ENCODE measurements at places on chromosomes 12 and 14. TPM values are rescaled to one million over a fixed set of nuclear protein-coding genes. Genes with fewer than 3 reads are reported as not detected.

EFS gene
- total RNA-seq, result not detected

DNA sequence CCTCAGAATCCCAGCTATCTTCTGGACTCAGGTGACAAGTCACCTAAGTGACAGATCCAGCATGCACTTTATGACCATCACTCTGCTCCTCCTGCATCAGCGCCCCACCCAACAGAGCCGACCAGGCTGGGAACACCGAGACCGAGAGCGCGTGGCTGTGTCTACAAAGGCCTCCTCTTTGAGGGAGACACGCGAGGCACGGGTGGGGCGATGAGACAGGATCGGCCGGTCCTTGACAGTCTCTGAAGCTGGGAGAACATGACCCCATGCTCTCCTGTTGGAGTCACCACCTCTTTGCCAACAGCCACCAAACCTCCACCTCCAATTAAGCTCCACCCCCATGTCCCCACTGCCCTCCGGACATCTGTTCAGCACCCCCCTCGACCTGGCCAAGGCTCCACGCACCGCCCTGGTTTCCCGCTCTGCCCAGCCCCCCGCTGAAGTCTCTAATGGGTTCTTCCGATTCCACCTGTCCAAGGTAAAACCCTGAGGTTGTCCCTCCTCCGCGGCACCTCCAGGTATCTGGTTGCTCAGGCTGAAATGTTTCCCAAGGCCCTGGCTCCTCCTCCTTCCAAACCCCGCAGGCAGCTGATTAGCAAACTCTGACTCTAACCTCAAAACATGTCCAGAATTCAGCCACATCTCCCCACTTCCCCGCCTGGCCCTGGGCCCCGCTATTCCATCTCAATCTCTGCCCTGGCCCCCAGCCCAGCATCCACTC lies 31.5 kb downstream of the HSP90AA1 start:
- no peak for DNase-seq

- DNase-seq, result no peak
Observed at GRCh38 chr12:49923035-49923644, 19.4 kb upstream of the FAIM2 start.

- DNase-seq, result no peak
Observed at GRCh38 chr12:111826316-111826715, 15.7 kb upstream of the MAPKAPK5 start.

GRCh38 chr12:75884465-75884985 lies 147.1 kb downstream of the PHLDA1 start:
- no peak for DNase-seq

DNA sequence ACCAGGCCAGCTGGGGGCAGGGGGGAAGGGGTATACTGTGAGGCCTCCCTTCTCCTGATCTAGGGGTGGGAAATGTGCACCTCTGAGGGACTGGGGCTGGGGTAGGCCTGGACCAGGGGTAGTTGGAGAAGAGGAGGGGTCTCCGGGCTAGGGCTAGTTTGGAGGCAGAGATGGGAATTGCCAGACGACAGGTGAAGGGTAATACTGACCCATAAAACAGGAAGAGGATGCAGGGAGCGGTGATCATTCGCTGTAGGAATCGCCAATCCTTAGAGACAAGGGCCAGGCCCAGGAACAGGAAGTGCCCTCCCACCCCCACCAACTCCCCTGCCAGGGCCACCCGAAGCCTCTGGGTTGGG lies 4.4 kb downstream of the SLC22A17 start:
- DNase-seq, result no peak

GRCh38 chr12:123879101-123879500 lies 93.5 kb downstream of the CCDC92 start:
- DNase-seq, result no peak

GRCh38 chr14:99546234-99546879 lies 57.6 kb downstream of the CCDC85C start:
- DNase-seq, result no peak

DNA sequence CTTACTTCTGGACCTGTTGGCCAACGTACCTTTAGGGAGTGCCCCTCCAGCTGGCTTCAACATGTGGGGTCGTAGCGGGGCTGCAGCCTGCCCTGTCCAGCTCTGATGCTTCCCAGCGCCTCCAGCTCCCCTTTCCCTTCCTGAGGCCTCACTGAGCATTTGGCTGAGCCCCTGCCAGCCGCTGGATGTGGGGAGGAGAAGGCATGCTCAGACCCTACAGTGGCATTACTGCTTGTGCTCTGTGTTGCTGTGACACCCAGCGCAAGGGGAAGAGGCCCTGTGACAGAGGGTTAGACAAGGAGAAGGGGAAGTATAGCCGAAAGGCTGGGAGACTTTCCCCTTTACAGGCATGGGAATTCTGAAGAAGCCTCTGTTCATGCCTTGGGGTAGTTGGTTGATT lies 145.9 kb downstream of the PRKCH start:
- DNase-seq, result no peak

DNA sequence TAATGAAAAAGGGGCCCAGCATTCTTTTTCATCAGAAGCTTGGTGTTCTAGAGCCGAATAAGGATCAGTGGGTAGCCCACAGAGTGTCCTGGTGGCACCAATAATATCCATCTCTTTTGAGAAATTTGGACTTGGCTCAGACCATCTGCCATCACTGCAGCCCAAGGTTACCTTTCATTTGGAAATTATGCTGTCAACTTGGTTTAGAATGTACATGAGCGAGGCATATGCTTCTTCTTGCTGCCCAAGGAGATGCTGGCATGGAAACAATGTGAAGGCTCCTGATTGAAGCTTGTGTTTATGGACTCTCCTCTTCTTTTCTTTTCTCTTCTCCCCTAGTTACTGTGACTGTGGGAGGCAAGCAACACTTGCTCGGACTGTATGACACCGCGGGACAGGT lies 50.0 kb downstream of the GPHB5 start:
- no peak for DNase-seq

CLEC2B gene
- total RNA-seq, result 116 TPM

DNA sequence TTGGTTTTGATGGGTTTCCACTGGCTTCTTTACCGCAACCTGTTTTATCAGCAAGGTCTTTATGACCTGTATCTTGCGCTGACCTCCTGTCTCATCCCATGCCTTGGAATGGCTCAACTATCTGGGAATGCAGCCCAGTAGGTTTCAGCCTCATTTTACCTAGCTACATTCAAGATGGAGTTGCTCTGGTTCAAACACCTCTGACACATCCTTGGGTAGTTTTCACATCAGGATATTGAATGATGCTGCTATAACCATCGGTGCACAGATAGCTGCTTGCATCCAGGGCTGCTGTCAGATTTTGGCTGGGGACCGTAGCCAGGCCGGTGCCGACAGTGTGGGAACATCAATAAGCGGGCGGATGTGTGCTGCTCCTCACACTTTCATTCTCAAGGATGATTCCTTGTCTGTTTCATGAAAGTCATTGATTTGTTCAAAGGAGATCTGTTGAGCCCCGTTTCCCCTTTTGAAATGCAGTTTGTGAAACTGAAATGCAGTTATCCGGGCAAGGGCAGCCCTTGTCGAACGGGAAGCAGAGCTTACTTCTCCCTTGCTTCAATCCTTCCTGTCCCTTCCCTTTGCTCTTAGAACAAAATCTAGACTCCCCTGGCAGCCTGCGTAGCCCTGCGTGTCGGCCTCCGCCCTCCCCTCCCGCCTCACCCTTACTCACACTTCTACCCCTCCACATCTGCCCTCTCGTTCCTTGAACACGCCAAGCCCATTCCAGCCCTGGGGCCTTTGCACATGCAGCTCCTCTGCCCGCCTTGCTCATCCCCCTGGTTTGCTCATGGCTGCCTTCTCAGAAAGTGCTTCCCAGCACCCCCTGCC lies 49.2 kb upstream of the NCOR2 start:
- DNase-seq, result no peak

GRCh38 chr12:97308576-97309198 lies 153.9 kb upstream of the RMST start:
- DNase-seq, result no peak

DNA sequence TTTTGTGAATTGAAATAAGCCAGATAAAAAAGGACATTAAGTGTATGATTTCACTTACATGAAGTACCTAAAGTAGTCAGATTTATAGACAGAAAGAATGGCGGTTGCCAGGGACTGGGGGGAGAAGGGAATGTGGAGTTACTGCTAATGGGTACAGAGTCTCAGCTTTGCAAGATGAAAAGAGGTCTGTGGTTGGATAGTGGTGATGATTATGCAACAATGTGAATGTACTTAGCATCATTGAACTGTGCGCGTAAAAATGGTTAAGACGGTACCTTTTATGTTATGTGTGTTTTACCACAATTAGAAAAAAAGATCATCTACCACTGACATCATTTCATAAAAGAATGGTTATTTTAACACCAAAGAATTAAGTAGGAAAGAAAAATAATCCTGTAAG lies 35.9 kb downstream of the RNFT2 start:
- DNase-seq, result no peak

DNA sequence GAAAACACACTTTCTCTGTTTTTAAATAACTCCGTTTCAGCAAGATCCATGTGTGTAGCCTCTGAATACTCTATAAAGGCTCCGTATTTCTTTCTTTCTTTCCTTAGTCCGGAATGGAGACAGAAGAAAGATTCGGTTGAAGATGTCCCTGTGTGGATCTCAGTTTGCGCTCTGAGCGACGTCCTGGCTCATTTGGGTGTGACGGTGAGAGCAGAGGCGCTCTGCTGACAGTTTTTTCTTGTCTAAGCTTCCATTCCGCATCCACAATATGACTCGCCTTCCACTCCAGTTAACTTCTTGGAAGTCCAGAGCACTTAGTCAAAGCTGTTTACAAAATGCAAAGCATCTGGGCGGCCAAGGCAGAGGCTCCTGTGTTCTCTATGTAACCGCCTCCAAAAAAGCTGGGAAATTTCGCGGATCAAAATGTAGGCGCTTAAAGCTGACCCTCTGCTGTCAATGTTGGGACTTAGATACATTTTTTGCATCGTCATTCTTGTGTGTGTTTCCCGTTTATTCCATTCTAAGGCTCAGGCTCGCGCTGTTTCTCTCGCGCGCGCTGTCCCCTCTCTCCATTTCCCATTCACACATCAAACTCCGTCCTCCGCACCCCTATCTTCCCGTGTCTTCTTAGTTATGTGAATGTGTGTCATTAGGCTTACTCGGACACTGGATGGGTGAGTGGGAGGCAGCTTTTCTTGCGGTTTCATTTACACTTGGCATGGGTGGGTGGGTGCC lies 880 bp upstream of the FLRT2 start:
- DNase-seq, result no peak

MLF2 gene
- 104 TPM for total RNA-seq

GRCh38 chr12:51482929-51483697 lies 58.5 kb downstream of the SLC4A8 start:
- DNase-seq, result no peak

- no peak for DNase-seq
Observed at GRCh38 chr12:54156578-54156977, 32.2 kb downstream of the SMUG1 start.

- DNase-seq, result no peak
Observed at GRCh38 chr14:75434138-75434889, 6.5 kb downstream of the JDP2 start.

DNA sequence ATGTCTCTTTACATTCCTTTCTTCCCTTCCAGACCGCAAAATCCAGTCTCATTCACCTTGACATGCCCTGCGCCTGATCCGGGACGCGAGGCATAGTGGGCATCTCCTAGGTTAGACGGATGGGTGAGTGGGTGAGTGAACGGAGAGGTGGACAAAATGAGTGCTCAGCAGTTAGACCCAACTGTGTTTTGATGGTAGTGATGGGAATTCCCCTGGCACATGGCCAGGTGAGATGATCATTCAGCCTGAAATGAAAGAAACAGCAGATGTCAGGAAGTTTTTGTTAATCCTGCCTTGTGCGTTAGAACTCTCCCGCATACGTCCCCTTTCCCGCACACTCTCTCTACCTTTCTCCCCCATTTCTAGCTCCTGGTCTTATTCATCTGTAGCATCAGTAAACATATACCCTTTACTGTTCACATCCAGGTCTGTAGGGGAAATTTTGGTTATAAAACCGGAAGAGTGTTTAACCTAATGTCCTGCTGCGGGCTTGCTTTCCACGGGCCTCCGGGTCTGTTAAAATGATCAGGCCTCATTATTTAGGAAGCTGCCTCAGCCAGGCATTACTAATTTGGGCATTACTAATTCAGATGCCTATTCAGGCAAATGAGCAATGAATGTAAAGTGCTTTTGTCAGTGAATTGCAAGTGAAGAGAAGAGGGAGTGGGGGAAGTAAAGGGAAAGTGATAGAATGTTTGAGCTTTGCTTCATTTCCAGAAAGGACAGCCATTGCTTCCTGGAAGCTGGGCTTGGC lies 172.8 kb downstream of the ETV6 start:
- DNase-seq, result peak; percentile 40

GRCh38 chr14:68191567-68192321 lies 372.2 kb downstream of the RAD51B start:
- DNase-seq, result no peak

DNA sequence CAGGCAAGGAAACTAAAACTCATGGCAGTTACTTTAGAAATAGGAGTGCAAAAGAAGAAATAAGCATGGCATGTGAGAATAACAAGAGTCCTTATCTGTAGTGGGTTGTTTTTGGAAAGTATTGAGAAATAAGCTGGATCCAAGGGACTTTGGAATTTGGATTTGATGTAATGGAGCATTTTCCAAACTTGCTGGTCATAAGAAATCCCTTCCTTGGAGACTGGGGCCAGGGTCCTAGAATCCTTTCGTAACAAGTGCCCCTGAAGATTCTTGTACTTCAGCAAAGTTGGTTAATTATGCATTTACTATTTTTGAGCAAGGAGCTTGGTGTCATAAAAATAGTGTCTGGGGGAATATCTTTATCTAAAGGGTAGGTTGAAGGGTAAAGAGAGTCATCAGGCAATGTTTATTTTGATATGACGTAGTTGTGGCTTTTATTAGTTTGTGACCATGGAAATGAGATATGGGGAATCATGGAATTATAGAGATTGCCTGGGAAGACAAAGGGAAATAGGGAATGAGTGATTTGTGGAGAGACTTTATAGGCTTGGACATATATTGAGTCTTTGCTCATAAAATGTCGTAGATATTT lies 53.9 kb downstream of the WNK1 start:
- no peak for DNase-seq
